ENCODE measurements at places on chromosomes 5 and 9. TPM values are rescaled to one million over a fixed set of nuclear protein-coding genes. Genes with fewer than 3 reads are reported as not detected.

Gene ST8SIA4
- total RNA-seq: 2.4 TPM

GRCh38 chr5:74810915-74811314 is 43.9 kb downstream of the NSA2 start:
- DNase-seq: no peak

Gene TMEM232
- total RNA-seq: 1.2 TPM

Gene LCN12
- total RNA-seq: 10.8 TPM

GRCh38 chr9:14099737-14100136 is 214.2 kb downstream of the NFIB start:
- no peak for DNase-seq

DNA sequence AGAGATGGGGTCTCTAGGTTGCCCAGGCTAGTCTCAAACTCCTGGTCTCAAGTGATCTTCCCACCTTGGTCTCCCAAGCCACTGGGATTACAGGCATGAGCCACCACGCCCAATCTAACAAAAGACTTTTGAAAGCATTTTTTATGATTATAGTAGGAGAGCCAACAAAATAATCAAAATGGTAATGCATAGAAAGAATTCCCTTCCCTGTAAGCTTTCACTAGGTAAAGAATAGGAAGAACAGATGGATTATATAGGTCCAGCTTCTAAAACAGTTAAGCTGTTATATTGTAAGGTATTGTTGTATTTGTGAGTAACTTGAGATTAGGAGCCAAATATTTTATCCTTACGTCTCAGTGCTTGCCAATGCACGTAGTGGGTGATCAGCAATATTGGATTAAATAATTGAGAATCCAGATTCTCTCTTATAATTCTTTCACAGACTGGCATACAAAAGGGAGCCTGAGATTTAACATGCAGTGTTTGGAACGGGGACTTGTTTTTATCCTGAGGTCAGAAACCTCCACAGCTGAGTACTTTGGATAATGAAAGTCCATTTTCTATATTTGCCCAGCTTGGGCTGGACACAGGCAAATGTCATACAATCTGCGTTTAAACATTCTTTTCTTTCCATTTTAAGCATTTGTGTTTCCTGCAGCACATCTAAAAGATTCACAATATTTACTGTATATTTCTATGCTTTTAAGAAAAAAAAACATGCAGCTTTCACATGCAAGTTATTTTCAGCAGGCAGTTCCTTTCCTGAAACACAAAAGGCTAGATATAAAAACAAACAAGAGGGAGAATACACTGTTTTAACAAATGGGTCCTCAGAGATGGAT is 238.4 kb downstream of the ARRDC3 start:
- DNase-seq: no peak

DNA sequence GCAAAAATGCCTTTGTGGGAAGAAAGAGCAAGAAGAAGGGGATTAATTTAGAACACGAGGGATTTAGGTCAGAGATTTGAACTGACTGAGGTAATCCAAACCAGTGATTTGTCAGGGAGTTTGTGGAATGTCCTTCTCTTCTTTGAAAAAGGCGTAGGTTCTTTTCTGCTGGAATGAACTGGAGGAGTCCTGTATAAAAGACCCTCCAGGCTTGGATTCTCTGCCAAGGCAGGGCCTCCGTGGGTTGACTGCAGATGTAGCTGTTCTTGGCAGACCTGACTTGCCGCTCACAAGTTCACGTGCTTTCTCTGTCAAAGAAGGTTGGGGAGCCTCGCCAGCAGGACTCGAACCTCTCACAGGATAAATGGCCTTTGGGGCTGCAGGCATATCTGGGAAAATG is 62.8 kb upstream of the STC2 start:
- DNase-seq: no peak

- DNase-seq: no peak
These were observed 3.1 kb downstream of the LCN2 start for GRCh38 chr9:128152133-128153059.

Gene PCDHB4
- total RNA-seq: 1.6 TPM

Gene TPPP
- 12.2 TPM for total RNA-seq

GRCh38 chr5:177077335-177077734 is 9.4 kb upstream of the FGFR4 start:
- no peak for DNase-seq

Gene CDX1
- total RNA-seq: not detected

- DNase-seq: no peak
These were observed 353.0 kb upstream of the KLF4 start for GRCh38 chr9:107842530-107842929.

Gene VLDLR
- total RNA-seq: 45.3 TPM

DNA sequence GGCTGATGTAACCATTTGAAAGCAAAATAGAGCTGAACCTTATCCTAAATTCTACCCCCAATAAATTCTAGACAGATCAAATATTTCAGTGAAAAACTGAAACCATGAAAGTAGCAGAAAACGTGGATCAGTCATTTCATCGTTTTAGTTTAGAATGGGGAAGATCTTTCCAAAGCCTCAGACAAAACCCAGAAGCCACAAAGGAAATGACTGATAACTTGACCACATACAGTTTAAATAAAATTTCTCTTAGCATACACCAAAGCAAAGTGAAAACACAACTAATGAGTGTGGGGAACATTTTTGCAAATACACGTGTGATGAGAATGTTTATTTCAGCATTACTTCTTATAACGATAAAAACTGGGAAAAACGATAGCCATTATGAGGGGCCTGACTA is 284.8 kb downstream of the ADGRV1 start:
- no peak for DNase-seq
